T follicular helper cell (primary cell): ENCODE measurements at places on chromosomes 3 and 15.

DNA sequence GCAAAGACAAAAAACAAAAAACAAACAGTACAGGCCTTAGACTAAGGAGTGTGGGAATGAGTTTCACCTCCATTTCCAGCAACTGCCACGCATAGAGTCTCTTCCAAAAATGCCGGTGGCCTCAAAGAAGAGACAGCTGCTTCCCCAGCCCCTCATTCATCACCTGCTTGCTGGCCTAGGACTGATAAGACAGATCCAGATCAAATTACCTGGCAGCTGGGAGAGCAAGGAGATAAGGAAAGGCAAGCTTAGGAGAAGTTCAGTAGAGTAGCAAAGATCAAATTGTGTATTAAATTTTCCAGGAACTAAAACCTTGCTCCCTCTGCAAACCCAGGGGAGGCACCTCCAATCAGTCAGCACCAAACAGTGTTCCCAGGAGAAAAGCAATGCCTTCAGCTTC lies 325.8 kb upstream of the CTNNB1 start:
- DNase-seq = no peak

- DNase-seq = no peak
Measured at GRCh38 chr3:171790574-171790897, 19.7 kb downstream of the PLD1 start.

GRCh38 chr3:159322322-159322939 lies 520.6 kb downstream of the MFSD1 start:
- DNase-seq = no peak

- DNase-seq = no peak
Measured at GRCh38 chr3:109136523-109136922, at the start of gene C3orf85. Gene C3orf85 (plus strand): TSS chr3:109136719. CDS start chr3:109136848, 129 bp downstream.

DNA sequence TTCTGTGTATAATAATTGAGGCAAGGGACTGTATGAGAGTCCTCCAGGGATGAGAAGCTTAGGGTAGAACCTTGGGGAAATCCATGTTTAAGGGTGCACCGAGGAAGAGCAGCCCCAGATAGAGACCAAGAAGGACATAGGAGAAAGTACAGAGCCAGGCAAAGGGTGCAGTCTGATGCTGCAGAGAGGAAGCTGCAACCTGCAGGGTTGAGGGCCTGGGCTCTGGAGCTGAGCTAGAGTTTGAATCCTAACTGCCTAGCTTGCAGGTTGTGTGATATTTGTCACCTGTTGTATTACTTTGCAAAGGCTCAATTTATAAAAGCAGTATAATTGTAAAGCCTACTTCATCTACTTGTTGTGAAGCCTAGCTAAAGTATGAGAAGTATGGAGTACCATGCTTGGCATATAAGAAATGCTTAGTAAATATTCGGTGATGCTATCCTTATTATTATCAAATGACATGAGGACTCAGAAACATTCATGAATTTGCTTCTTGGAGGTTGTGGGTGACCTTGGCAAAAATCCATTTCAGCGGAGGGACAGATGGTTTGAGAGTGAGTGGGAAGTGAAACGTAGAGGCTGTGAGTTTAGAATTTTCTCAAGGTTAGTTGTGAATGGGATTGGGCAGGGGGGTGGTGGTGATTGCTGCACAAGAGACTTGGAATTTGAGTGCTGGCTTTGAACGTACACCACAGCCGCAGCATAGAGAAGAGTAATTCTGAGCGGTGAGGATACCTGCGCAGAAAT lies 43.8 kb downstream of the PLCL2 start:
- DNase-seq = no peak

DNA sequence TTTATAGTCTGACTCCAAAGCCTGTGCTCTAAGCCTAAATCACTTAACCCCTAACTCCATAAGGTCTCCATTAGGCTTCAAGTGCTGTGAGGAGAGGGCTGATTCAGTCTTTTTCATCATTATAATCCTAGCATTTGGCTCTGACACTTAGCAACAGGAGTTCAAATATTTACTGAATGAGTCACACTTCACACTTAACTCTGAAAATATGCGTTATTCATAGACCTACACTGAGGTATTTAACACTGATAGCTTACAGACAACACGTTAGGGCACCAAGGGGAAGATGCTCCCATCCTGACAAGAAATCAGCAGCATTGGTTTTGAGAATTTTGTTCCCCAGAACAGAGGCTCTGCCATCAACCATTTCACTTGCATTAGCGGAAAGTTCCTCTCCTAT lies 53.5 kb downstream of the MSL2 start:
- DNase-seq = no peak

DNA sequence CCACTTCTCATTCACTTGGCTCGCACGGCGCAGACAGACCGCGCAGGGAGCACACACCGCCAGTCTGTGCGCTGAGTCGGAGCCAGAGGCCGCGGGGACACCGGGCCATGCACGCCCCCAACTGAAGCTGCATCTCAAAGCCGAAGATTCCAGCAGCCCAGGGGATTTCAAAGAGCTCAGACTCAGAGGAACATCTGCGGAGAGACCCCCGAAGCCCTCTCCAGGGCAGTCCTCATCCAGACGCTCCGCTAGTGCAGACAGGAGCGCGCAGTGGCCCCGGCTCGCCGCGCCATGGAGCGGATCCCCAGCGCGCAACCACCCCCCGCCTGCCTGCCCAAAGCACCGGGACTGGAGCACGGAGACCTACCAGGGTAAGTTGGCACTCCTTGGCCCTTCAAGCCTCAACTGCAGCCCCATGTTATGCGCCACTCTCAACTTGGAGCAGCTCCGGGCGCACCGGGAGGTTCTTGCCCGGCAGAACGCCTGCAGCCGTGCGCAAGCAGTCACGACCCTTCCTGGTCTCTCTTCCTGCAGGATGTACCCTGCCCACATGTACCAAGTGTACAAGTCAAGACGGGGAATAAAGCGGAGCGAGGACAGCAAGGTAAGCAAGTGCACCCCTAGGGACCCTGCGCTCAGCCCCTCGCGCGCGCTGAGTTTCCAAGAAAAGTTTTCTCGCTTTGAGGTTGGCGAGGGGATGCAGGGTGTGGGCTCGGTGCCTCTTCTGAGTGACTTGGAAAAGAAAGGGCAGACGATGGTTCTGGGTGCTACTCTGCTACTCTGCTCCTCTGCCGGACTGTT lies at the start of gene BHLHE40:
TSS of gene BHLHE40 (plus strand) at position 10 of the 801 bp plus-strand sequence. CDS start at position 292, 282 bp downstream.
- no peak for DNase-seq

- no peak for DNase-seq
Measured at GRCh38 chr3:169457807-169458697, 205.5 kb downstream of the MECOM start.

GRCh38 chr3:131338948-131339640 lies 42.5 kb upstream of the NUDT16 start:
- DNase-seq = no peak

GRCh38 chr3:168156479-168156878 lies 60.8 kb upstream of the GOLIM4 start:
- no peak for DNase-seq

DNA sequence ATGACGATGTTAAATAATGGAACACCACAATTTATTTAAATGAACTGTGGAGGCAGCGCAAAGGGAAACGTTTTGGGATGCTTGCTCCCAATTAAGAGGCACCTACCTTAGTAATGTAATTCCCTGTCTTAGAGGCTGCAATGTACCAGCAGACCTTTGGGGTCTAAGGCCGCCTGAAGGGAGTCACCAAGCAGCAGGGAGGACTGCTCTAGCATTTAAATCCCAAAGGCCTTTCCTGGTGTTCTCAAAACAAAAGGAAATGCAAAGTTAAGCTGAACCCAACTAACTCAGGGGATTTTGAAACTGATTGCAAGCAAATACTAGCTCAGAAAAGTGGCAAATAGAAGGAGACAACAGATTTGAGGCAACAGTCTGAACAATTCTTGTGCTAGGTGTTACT lies 510.8 kb downstream of the GABRG3 start:
- DNase-seq = no peak

DNA sequence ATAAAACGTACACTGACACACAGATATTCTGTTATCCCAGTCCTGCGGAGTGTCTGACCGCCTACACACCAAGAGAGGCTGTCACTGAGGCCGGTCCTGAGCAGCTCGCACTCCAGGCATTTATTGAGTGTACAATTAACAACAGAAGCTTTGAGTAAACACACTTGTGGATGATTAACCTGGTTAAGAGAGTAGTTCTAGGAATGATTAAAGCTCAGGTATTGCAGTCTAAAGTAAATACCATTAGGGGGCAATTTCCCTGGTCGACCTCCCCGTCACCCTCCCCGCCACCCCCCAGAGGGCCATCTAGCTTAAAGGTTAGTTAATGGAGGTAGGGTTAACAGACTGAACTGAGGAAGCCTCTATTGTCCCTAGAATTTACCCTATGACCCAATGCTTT lies 1278.5 kb downstream of the NSUN3 start:
- no peak for DNase-seq

GRCh38 chr3:123371426-123371825 lies 77.5 kb downstream of the ADCY5 start:
- no peak for DNase-seq

DNA sequence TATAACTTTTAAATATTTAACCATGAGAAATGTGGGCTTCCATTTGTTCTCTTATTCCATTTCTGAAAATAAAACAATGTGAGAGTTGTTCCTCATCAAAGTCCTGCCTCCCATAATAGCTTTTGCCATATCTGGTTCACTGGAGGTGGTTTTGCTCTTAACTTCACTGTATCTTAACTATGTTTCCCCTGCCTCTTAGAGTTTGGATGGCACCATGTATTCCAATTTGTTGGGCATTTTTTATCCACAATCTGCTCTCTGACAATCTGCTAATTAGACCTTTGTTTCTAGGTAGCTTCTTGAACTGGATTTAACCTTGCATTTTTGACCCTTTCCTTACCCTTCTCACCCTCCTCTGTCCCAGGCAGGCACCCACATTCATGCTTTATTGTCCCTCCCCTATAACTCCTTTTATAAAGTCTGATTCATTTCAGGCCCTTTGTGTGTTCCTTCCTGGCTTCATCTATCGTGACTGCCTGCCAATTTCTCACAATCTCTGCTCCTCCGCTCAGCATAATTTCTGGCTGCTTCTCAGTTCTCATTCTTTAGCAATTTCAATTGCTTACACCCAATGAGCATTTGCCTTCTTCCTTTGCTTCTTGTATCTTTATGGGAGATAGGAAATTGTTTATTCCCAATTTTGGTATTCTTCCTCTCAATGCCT lies 144.2 kb upstream of the ARHGEF26 start:
- no peak for DNase-seq

DNA sequence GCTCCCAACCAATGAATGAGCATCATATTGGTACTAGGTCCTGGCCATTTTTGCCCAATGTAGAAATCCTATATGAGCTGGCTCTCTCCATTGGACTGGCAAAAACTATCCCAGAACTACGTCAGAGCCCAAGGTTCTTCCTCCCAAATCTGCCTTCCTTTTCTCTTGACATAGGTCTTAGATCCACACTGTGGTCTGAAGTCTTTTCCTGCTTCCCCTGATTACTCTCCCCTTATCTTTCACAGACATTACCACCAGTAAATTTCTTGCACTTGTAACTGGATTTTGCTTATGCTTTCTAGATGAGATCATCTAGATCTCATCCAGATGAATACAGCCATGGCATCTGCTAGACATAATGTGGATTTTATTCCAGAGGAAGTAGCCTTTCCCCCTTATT lies 141.2 kb upstream of the GADL1 start:
- DNase-seq = no peak

DNA sequence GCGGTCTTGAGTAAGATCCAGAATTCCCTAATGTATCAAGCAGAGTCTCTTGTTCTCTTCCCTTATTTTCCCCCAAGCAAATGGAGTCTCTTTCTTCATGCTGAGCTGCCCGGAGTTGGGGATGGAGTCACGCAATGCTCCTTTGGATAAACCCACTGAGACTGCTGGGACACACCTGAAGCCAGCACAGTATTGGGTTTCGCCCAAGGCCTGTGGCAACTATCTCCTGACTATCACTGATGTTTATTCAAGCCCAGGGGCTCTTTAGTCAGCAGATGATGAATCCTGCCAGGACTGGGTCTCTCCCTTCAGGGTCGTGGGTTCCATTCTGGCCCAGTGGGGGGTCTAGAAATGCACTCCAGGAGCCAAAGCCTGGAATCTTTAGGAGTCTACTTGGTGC lies 11.3 kb downstream of the USF3 start:
- DNase-seq = no peak

DNA sequence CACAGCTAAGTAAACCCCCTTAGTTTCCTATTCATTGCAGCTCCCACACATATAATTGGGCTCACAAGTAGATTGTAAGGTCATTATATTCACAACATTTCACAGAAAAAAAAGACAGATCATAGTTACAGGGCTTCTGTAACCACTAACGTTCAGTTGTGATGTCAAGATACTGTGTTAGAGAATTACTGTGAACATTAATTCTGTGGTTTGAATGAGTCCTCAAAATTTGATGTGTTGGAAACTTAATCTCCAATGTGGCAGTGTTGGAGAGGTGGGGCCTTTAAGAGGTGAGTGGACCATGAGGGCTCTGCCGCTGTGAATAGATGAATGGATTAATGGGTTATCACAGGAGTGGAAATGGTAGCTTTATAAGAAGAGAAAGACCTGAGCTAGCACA lies 21.3 kb downstream of the GRK7 start:
- DNase-seq = no peak

GRCh38 chr3:191412759-191413158 lies 48.2 kb upstream of the PYDC2 start:
- no peak for DNase-seq
